ENCODE measurements at places on chromosomes 2 and 18. TPM values are rescaled to one million over a fixed set of nuclear protein-coding genes. Genes with fewer than 3 reads are reported as not detected.

TNFRSF11A gene
- total RNA-seq, result 0.43 TPM

ZNF532 gene
- 55.6 TPM for total RNA-seq

SERPINB13 gene
- total RNA-seq, result not detected

CCBE1 gene
- 0.44 TPM for total RNA-seq

IL36G gene
- not detected for total RNA-seq

Measured in placental pericyte (primary cell).